ENCODE measurements at places on chromosomes 1 and 21. TPM values are rescaled to one million over a fixed set of nuclear protein-coding genes. Genes with fewer than 3 reads are reported as not detected.

KLHDC8A gene
- total RNA-seq: under 0.01 TPM

SLC22A15 gene
- 3.9 TPM for total RNA-seq

ARHGEF19 gene
- total RNA-seq: 20.4 TPM

ELF3 gene
- 6.3 TPM for total RNA-seq

KCNJ6 gene
- under 0.01 TPM for total RNA-seq

RNF186 gene
- not detected for total RNA-seq

CPT2 gene
- total RNA-seq: 16.5 TPM

TMEM240 gene
- total RNA-seq: 2.1 TPM

C1orf141 gene
- total RNA-seq: not detected

MTARC2 gene
- total RNA-seq: 1.4 TPM

BACH1 gene
- 64.0 TPM for total RNA-seq

Data from placental epithelial cell (primary cell).